ENCODE measurements at places on chromosomes 16 and 17. TPM values are rescaled to one million over a fixed set of nuclear protein-coding genes. Genes with fewer than 3 reads are reported as not detected.

TMEM114 gene
- not detected for polyA plus RNA-seq

TP53TG3B gene
- not detected for polyA plus RNA-seq

ZSCAN10 gene
- not detected for polyA plus RNA-seq

KRT36 gene
- polyA plus RNA-seq, result not detected

TEKT5 gene
- not detected for polyA plus RNA-seq

UMOD gene
- polyA plus RNA-seq, result not detected

SLC52A1 gene
- not detected for polyA plus RNA-seq

SLC5A11 gene
- 18.1 TPM for polyA plus RNA-seq

SLC22A31 gene
- polyA plus RNA-seq, result not detected

CDRT15 gene
- polyA plus RNA-seq, result not detected

SHISA9 gene
- polyA plus RNA-seq, result 4.6 TPM

TUBB3 gene
- polyA plus RNA-seq, result 96.8 TPM

DHODH gene
- polyA plus RNA-seq, result 3.3 TPM

CCDC154 gene
- polyA plus RNA-seq, result not detected

TMEM97 gene
- polyA plus RNA-seq, result 27.8 TPM

CHP2 gene
- not detected for polyA plus RNA-seq

KIF18B gene
- not detected for polyA plus RNA-seq

LITAFD gene
- not detected for polyA plus RNA-seq

KCNJ18 gene
- not detected for polyA plus RNA-seq

IL34 gene
- polyA plus RNA-seq, result 1.7 TPM

INTS2 gene
- 7.9 TPM for polyA plus RNA-seq

OR1F1 gene
- not detected for polyA plus RNA-seq

FBXW10 gene
- polyA plus RNA-seq, result 0.28 TPM

CENPV gene
- 12.0 TPM for polyA plus RNA-seq

TMEM238L gene
- polyA plus RNA-seq, result not detected

ABCA6 gene
- polyA plus RNA-seq, result 3.8 TPM

SLC16A13 gene
- not detected for polyA plus RNA-seq

NOG gene
- 4.9 TPM for polyA plus RNA-seq

NPIPB8 gene
- not detected for polyA plus RNA-seq

WDR59 gene
- 30.5 TPM for polyA plus RNA-seq

TNP2 gene
- not detected for polyA plus RNA-seq

MEIOC gene
- 0.50 TPM for polyA plus RNA-seq

JPH3 gene
- 0.98 TPM for polyA plus RNA-seq

CRISPLD2 gene
- polyA plus RNA-seq, result 0.28 TPM

C17orf78 gene
- not detected for polyA plus RNA-seq

TRAF4 gene
- polyA plus RNA-seq, result not detected

KRTAP1-5 gene
- polyA plus RNA-seq, result not detected

PRR29 gene
- not detected for polyA plus RNA-seq

ALOX15B gene
- polyA plus RNA-seq, result not detected

MYH3 gene
- not detected for polyA plus RNA-seq

TEKT1 gene
- polyA plus RNA-seq, result not detected

SLC4A1 gene
- polyA plus RNA-seq, result not detected

DRC3 gene
- polyA plus RNA-seq, result 1.4 TPM

HOXB7 gene
- polyA plus RNA-seq, result not detected

GDPD3 gene
- not detected for polyA plus RNA-seq

CCL17 gene
- polyA plus RNA-seq, result not detected

CIBAR2 gene
- polyA plus RNA-seq, result not detected

CBX8 gene
- polyA plus RNA-seq, result 0.27 TPM

HOXB5 gene
- not detected for polyA plus RNA-seq

PSME3 gene
- polyA plus RNA-seq, result 28.4 TPM

PITPNM3 gene
- polyA plus RNA-seq, result 6.4 TPM

TP53TG3C gene
- polyA plus RNA-seq, result not detected

SLFN11 gene
- 0.27 TPM for polyA plus RNA-seq

LRRC3C gene
- polyA plus RNA-seq, result not detected

PNMT gene
- polyA plus RNA-seq, result 1.0 TPM

TBC1D3E gene
- polyA plus RNA-seq, result not detected

RHBDL1 gene
- 0.89 TPM for polyA plus RNA-seq

CDK5R1 gene
- 37.6 TPM for polyA plus RNA-seq

GFAP gene
- 9.4 TPM for polyA plus RNA-seq

Data from Purkinje cell (primary cell).